Activated CD8-positive, alpha-beta T cell treated with anti-CD3 and anti-CD28 coated beads, Interleukin-2, amount 10 ng/mL, durations not matched to agents 7 days and 5 days (primary cell): ENCODE measurements at places on chromosomes 12 and 14. TPM values are rescaled to one million over a fixed set of nuclear protein-coding genes. Genes with fewer than 3 reads are reported as not detected.

EFCAB11 gene
- 11.9 TPM for total RNA-seq

LBHD2 gene
- total RNA-seq, result not detected

ADAMTS20 gene
- total RNA-seq, result not detected

DNA sequence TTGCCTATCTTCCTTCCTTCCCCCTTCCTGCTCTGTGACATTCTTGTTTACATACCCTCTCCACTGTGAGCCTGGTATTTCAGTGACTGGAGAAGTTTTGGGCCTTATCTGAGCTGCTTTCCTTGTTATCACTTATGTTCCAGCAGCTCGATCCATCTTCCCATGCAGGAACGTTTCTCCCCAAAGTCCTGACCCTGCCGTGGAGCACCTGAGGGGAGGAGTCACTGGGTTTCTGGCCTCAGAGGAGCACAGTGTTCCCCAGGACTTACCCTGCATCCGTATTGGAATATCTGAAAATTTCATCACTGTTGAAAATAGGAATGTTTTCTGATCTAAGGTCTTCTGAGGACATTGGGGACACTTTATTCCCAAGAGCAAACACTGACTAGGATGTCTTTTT is 141.8 kb downstream of the CACNA1C start:
- no peak for DNase-seq

GRCh38 chr12:32454075-32454474 is 54.7 kb downstream of the FGD4 start:
- no peak for DNase-seq

- peak; percentile 37 for DNase-seq
Measured at GRCh38 chr12:51262758-51263177, 7.4 kb downstream of the SMAGP start.

- no peak for DNase-seq
Measured at GRCh38 chr12:4256043-4256826, 17.3 kb upstream of the CCND2 start.

- peak; percentile 80 for DNase-seq
Measured at GRCh38 chr12:45655186-45655585, 74.3 kb upstream of the ARID2 start.

DNA sequence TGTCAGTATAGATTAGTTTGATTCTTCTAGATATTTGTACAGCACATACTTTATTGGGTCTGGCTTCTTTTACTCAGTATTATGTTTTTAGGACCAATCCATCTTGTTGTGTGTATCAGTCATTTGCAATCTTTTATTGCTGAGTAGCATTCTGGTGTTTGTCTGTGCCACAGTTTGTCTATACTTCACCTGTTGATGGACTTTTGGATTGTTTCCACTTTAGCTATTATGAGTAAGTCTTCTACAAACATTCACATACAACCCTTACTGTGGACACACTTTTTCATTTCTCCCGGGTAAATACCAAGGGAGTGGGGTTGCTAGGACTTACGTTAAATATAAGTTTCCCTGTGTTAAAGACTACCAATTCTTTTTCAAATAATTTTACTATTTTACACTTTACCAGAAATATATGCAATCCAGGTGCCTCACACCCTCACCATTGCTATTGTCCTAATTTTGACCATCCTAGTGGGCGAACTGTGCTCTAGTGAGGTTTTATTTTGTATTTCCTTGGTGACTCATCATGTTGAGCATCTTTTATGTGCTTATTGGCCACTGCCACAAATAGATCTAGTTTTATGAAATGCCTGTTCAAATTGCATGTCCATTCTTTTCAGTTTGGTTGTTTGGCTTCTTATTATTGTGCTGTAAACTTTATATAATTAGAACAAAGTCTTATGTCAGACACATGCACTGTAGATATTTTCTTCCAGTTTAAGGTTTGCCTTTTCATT is 304.7 kb upstream of the TMTC1 start:
- no peak for DNase-seq

- no peak for DNase-seq
Measured at GRCh38 chr12:101563212-101563611, 31.6 kb upstream of the MYBPC1 start.

GRCh38 chr12:96948782-96949181 is 41.7 kb downstream of the NEDD1 start:
- no peak for DNase-seq

DNA sequence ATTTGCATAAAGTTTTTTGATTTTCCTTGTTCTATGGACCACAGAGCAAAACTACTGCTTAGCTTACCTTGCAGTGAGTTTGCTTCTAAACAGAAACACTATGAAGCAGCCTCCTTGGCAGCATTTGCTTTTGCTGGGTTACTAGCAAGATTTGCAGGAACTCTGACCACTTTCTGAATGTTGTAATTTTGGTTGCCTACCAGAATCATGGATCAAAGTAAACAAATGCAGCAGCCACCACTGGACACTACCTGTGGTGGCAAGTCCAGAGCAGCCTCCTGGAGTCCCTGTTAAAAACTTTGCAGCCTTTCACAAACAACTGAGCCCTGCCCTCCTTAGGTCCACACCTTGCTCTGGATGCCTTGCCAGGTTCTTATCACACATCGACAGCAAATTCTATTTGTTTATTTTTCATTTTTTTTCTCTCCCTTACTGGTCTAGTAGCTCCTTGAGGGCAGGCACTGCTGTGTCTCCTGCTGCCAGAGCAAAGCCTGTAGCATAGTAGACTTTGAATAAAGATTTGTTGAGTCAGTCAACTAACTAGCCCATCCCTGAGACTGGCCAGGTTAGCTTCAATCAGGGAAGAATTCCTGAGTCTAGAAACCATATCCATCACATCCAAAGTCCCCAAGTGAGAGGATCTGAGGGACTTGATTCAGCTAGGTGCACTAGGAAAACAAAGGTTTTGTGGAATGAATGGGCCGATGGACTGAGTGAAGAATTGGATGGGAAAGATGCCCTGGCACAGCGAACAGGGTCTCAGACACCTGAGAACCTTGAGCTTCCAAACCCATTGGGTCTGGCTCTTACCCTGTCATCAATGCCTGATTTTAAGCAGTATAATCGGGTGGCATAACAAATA is 5.7 kb downstream of the TTC6 start:
- DNase-seq, result no peak

GRCh38 chr12:8699714-8700113 is 1.9 kb downstream of the RIMKLB start:
- no peak for DNase-seq

GRCh38 chr14:100815478-100816285 is 10.2 kb upstream of the MEG3 start:
- no peak for DNase-seq

DNA sequence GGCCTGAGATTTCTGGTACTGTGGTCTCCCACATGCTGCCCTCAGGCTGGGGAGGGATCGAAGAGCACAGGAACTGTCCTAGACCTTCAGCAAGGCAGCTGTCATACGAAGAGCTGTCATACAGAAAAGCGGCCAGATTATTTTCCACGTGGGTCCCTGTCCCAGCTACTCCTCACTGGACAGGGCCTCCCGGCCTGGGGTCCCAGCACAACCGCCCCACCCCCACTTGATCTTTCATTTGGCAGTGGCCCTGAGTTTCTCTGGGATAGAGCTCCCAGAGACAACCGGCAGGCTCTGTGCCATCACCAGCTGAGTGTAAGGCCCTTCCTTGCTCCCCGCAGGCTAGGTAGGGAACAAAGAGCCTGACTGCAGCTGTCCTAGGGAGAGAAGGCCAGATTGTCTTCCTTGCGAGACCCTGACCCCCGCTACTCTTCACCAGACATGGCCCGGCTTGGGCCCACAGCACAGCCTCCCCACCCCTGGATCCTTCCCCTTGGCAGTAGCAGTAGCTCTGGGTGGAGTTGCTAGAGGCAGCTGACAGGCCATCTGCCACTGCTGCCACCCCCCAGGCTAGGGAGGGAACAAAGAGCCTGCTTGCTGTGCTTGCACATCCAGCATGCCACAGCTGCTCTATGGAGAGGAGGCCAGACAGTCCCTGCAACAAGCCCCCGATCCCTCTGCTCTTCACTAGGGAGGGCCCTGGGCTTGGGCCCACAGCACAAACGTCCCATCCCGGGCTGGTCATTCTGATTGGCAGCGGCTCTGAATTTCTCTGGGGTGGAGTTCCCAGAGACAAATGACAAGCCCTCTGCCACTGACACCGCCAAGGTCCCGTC is 3.1 kb upstream of the OR4N2 start:
- no peak for DNase-seq

GRCh38 chr12:110245369-110245772 is 35.7 kb upstream of the ATP2A2 start:
- peak; percentile 62 for DNase-seq
